Amygdala (tissue), 56 donors: ENCODE measurements at places on chromosomes 1 and 21.
A peak's percentile ranks its signal among the peaks of the same experiment; 100 is the strongest.

DNA sequence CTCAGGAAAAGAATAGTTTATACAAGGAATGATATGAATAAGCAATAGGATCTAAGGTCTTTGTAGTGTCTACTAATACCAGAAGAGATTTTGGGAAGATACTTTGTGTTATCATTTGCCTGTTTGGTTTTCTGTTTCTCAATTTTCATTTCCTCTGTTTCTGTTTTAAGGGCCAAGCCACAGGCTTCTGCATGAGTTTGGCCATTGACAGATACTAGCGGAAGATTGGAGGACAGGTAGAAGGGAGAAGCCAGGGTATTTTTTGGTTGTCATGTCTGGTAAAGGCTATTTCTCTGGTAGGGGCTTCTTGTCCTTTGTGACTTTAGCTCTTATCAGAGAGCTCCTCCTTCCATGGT, 51.4 kb downstream of the HS2ST1 start:
- no peak for DNase-seq

DNA sequence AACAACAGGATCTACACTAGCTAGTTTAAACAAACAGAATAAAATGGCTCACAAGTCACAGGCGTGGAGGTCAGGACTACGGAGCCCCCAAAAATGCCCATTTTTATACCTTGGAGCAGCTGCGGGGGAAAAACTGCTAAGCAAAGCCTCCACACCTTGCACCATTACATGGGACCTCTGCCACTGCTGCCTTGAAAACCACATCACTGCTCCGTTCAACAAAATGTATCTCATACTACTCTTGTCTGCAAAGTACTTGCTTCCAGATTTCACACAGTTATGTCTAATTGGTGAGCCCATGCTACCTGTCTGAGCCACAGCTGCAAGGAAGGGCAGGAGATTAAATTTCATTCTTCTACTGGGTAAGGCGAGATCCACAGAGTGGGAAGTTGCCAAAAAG, 24.4 kb downstream of the MRPL39 start:
- DNase-seq, result no peak

DNA sequence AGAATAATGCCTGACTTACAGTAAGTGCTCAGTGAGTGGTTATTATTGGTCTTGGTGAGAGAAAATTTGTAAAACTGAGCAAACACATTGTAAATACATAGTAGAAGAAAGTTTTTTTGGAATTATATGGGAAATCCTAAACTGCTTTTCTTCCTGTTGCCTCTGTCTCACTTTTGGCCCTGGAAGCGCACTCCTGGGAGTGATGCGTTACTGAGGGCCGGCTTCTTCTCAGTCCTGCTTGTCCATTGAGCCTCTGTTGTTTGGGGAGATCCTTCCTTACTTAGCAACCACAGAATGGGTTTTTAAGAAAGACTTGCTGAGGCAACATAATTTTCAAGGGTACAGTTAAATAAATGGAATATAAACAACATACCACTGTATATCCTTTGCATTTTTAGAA, 166.0 kb downstream of the EDEM3 start:
- DNase-seq, result no peak

DNA sequence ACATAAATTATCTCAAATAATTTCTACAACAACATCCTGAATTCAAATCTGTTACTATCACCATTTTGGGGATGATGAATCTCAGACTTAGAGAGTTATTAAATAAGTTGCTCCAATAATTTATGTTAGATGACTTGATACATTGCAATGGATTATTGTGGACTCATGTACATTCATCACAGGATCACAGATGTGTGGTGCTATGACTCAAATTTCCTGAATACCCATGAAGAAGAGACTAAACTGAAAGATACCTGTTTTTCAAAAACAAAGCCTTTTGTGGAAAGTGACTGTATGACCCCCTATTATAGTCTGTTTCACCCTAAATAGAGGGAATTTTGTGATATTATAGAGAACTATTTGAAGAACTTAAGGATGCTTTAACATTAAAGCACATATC, 315.0 kb downstream of the PLA2G4A start:
- no peak for DNase-seq

- no peak for DNase-seq
Observed at GRCh38 chr1:180964595-180964994, 51.9 kb downstream of the KIAA1614 start.

DNA sequence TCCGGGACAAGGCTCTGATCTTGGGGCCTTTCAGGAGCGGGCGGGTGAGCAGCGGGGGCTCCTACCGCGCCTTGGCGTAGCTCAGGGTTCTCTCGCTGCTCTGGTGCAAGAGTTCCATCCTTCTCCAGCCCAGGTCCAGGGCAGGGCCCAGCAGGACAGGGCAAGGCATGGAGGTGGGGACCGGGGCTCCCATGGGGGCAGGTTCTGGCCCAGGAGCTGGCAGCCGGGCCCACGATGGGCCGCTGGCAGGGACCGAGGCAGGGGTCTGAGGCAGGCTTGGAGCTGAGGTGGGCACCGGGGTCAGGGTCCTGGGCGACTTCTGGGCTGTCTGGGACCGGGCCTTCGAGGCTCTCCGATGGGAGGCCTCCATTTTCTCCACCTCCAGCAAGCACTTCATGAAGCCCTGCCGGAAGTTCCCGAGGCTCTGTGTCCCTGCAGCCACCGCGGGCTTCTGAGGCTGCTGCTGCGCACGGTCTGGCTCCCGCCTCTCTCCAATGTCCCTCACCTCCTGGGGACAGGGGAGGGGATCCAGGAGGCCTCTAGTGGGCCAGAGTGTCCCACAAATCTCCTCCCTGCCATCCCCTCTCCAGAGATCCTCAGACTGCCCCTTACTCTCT, 27.6 kb downstream of the SPATA21 start:
- DNase-seq, result no peak

DNA sequence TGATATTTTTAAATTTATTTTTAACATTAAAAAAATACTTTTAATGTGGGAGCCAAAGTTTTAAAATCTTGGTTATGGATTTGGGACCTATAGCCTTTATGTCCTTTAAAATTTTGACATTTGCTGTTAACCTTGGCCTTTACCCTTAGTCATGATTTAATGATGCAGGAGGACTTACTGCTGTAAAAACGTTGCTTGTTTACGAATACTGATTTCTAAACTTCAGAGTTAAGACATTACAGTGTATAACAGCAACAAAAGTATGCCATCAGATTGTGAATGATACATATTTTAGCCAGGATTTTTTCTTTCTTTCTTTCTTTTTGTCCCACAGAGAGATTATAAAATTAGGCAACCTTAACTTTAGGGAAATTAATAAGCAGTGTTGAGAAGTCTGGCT, 8.9 kb downstream of the RBM15 start:
- no peak for DNase-seq

DNA sequence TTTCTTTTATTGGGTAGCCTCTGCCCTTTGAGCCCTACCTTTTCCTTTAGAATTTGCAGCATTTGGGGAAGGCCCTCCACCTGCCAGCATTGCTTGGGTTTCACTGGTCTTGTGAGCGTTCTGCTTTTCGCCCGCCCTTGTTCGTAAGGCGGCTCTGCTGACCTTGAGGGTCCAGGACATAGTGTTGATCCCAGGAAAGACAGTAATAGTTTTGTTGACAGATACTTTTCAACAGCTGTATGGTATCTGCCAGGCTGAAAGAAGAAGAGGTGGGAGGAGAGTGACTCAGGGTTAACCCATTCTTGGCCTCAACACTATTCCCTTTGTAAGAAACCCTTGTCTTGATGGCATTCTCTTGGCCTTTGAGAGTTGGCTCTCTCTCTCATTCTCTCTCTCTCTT, 113.4 kb upstream of the SPAG17 start:
- no peak for DNase-seq

- no peak for DNase-seq
Observed at GRCh38 chr1:148372731-148373130, 110.4 kb downstream of the PPIAL4G start.

DNA sequence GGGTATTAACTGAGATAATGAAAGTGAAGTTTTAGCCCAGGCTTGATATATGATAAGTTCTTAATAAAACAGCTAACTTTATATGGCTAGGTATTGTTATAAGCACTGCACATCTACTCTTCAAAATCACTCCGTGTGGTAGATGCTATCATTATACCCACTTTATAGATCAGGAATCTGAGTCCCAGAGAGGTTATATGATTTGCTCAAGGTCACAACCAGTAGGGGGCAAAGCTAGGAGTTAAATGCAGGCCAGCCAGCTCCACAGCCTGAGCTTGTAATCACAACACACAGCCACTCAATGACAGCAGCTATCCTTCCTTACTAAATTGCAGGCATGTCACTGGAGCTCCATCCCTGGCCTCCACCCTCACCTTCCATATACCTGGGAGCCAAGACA, 115.8 kb downstream of the CAPN8 start:
- DNase-seq, result no peak

- DNase-seq, result no peak
Observed at GRCh38 chr1:78437396-78437795, 53.4 kb upstream of the PTGFR start.

DNA sequence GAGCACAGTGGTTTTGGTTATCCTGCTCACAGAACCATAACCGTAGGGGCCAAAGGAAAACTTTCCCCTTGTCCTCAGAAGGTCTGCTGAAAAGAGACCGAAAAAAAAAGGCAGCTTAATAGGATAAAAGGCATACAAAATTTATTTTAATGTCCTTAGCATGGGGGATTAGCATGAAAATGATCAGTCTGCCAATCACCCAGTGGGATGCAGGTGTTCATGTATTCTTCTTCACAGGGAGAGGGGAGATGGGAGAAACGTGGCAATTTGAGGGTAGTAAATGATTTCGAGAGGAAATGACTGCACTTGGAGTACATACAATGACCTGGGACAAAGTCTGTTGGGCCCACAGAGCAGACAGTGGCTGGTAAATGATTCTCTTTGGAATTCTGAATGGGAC, 194.0 kb downstream of the AJAP1 start:
- no peak for DNase-seq

DNA sequence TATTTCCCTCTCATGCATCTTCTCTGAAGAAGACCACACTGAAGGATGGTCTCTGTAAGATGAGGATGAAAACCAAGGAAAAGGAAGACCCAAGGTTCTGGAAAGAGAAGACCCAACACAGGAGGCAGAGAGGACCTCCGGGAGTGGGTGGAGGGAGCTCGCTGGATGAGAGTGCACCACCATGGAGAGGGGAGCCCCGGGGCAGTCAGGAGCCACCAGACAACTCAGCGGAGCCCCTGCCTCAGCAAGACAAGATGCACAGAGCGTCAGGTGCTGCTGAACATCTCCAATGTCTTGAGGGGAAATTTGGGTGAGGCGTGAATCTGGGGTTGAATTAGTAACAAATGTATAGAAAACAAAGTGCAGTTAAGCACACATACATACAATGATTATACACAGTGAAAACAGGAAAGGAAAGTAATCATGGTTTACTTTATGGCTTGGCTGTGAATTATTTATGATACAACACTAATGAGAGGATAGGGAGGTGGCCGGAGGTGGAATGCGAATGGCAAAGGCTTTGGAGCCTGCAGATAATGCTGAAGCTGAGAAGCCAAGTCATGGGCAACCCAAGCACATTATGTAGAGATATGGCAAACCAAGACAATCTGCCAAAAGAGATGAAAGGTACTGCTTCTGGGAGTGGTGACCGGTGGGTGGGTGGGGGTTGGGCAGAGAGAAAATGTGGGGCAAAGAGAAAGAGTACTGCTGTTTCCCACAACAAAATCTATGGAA, 80.4 kb upstream of the EDN2 start:
- no peak for DNase-seq

DNA sequence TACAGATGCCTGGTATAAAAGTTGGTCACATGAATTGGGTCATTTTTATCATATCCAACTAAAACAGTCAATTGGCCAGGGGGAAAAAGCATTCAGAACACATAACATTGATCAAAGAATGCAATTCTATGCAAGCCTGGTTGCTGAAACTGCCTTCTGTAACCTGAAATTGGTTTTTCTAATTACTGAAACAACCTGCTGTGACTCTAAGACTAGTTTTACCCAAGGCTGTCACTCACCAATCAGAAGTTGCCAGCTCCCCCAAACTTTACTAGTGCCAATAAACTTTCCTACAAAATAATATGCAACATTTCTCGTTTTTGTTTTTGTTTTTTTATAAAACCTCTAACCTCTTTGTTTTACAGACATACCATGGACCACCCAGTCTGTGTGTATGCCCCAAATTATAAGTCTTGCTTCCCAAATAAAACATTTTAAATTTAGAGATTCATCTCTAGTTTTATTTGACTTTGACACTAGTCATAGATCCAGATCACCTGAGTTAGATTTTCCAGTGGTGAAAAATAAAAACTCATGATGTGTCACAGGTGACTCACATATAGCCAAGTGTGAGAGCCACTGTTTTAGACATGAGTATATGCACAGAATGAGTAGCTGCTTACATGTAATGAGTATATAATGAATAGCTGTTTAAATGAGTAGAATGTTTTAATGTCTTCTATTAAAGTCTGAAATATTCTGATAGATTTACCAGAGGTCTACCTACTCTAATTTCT, 64.2 kb upstream of the CR2 start:
- DNase-seq, result no peak

- DNase-seq, result no peak
Observed at GRCh38 chr1:156740237-156740740, 599 bp downstream of the MRPL24 start.

DNA sequence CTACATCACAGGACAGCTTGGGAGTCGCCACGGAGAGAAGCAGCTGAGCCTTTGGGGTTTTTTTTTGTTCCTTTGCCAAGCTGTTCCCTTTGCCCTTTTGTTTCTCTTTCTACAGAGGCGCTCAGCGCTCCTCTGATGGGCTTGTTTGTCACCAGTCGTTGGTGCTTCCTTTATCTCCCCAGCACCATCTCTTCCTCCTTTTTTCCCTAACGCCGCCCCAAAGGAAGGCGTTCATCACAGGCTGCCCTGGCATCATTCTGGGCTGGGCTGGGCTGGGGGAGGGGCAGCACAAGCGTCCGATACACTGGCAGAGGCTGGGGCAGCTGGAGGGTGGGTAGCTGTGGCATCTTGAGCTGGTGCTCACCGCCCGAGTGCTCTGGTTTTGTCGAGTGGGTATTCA, 10.5 kb downstream of the IGSF21 start:
- no peak for DNase-seq

GRCh38 chr1:20291645-20292084, 990 bp downstream of the VWA5B1 start:
- no peak for DNase-seq

GRCh38 chr1:33408093-33408436, 22.8 kb downstream of the PHC2 start:
- no peak for DNase-seq

DNA sequence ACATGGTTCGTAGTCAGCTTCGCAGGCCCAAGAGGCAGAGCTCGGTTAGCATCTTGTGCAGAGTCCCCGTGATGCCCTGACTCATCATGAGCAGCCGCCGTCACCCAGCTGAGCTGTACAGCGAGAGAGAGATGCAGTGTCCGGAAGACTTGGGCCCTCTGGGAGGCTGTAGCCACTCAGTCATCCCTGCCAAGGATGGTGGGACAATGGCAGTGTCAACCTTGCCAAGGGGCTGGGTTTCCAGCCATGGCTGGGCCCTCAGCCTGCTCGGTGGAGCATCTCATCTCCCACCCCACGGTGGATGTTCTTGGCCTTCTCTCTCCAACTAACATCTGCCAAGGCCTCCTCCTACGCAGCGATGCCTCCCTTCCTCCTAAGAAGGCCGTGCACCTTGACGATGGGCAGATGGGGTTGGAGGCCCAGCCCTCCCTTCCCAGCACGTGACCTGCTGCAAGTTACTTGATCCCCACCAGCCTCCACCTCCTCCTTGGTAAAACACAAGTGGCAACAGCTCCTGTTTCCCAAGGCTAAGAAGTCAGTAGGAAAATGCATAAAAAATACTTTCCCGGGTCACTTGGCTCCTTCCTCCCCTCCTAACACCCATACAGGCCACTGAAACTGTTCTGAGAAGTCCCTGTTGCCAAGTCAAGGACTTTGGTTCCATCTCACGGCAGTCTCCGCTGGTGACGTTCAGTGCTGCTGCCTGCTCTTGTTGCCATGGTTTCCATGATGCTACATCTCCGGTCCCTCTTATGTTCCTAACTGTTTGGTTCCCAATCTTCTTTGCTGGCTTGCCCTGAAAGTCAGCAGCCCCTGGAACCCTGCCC, 384.7 kb upstream of the VAMP3 start:
- DNase-seq, result peak; percentile 37
